ENCODE measurements at places on chromosomes 6 and 20.

DNA sequence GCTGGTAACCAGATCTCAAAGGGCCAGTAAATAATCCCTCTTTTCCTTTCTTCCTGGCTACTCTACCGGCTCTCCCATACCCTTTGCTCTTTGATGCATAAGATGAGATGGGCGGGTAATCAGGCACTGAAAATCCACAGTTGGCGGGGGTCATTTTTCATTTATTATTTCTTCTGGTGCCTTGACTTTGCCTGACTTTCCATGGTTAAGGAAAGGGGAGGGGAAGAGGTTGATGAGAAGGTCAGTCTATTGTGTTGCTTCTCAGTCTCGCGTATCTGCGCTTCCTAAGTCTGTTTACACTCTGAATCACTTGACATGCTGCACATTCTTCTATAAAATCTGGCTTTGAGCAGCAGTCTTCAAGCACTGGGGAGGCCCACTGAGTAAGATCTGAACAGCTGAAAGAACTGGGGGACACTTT is 121.1 kb upstream of the HDGFL1 start:
- DNase-seq, result no peak

DNA sequence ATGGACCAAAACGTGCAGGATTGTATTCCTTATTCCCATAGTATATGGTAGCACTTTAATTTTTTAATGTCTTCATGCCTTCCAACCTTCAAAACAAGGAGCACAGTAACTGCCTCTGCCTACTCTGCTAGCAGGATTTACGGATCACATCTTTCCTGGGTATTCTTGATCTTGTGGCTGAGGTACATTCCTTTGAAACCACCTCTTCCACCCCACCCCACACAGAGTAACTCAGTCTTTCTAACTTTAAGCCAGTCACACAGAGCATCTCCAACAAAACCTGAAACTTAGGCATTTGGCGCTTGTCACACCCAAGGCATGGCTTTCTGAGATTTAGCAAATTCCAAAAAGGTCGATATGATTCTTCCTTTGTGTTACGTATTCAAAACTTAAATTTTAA is 2.3 kb upstream of the ID4 start:
- DNase-seq, result no peak

GRCh38 chr6:32833664-32834063 is 4.9 kb downstream of the TAP2 start:
- no peak for DNase-seq

GRCh38 chr6:21628160-21628559 is 34.6 kb downstream of the SOX4 start:
- DNase-seq, result no peak

DNA sequence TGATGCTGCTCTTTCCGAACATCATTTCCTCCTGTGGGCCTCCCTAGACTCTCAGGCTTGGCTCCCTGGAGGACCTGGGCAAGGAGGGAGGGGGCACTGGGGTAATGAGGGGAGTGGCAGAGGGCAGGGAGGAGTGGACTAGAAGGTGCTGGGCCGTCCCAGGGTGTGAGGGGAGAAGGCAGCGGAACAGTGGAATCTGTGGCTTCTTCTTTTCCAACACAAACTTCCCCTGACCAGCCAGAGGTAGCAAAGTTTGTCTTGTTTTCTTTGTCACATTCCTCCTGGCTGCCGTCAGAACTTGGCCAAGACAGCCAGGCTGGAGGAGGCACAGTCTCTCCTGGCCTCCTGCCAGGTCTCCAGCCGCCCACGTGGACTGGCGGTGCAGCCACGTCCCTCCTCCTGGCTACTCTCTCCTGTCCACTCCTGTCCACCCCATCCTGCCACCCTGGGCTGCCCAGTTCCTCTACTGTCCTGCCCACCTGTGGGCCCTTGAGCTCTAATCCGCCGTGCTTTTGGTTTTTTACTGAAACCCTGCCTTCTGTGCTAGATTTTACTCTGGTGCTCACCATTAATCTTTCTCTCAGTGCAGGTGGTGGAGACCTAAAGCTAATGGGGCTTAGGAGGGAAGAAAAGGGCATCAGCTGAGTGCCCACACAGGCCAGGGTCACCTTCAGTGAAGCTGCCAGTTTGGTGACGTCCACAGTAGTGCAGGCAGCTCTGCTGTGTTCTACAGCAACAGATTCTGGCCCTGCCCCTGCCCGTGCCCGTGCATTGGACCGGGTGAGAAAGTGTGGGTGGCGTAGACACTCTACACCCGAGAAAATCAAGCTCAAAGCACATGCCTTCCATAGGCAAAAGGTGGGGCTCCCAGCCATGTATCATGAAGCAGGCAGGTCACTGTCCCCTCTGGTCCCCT is 2.8 kb upstream of the CDSN start:
- DNase-seq, result no peak

DNA sequence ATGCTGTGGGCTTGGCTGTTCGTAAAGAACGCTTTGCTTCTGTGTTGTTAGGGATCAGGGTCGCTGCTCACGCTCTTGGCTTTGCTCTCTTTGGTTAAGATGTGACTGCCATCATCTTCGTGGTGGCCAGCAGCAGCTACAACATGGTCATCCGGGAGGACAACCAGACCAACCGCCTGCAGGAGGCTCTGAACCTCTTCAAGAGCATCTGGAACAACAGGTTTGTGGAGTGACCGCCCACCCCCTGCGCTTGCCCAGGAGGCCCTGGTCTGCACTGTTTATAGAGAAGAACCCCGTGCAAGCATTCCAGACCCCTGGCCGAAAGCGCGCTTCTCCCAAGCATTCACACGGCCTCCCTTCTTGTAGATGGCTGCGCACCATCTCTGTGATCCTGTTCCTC is 57.1 kb downstream of the GNAS start:
- DNase-seq, result no peak

- DNase-seq, result no peak
These were observed 15.7 kb upstream of the HEY2 start for GRCh38 chr6:125733516-125734300.

DNA sequence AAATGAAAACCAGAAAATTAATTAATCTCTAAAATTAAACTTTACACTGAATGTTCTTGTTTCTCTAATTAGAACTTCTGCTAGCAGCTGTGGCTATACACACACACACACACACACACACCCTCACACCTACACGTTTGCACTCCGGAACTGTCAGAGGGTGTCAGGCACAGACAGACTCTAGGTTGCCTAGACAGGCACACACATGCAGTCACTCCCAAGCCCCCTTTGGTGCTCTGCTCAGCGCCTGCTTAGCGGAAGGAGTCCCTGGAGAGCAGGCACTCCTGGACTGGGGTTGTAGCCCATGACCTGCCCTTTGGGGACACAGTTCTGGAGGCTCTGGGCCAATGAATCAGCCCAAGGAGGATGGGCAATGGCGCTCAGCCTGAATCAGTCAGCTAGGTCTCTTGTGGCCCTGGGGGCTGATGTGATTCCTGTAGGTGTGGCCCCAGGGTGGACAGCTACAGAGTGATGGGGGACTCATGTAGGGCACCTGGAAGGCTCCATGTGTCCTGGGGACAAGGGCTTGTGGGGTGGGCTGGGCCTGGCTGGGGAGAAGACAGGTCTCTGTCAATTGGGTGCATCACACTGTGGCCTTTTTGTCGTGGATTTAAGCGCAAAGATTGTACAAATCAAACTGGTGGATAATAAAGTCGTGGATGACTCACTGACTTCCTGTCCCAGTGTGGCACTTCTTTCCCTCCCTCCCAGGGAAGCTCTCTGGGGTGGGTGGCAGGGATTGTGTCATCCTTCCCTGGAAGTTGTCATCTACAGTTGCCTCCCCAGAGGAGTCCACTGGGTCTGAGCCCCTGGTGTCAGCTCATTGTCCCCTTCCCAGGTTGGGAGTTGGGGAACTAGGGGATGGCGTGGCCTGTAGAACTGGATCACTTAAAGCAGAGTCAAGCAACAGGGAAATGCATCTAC is 8.8 kb downstream of the TMEM151B start:
- no peak for DNase-seq

DNA sequence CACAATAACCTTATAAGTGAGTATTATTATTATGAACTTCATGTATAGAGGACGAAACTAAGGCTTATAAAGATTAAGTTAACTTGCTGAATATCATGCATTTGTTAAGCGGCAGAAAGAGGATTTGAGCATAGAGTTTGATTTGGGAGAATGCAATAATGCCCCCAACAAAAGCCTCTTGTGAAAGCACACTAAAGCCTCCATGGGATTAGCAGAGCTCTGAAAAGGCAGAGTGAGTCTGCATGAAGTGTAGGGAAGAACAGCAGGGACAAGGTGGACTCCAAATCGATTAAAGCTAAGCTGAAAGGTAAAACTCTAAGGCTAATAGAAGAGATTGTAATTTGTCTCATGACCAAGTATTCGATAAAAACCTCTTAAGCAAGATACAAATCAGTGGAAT is 100.3 kb downstream of the SH3BGRL2 start:
- DNase-seq, result no peak

GRCh38 chr6:47890326-47890875 is 108.6 kb downstream of the OPN5 start:
- DNase-seq, result no peak

DNA sequence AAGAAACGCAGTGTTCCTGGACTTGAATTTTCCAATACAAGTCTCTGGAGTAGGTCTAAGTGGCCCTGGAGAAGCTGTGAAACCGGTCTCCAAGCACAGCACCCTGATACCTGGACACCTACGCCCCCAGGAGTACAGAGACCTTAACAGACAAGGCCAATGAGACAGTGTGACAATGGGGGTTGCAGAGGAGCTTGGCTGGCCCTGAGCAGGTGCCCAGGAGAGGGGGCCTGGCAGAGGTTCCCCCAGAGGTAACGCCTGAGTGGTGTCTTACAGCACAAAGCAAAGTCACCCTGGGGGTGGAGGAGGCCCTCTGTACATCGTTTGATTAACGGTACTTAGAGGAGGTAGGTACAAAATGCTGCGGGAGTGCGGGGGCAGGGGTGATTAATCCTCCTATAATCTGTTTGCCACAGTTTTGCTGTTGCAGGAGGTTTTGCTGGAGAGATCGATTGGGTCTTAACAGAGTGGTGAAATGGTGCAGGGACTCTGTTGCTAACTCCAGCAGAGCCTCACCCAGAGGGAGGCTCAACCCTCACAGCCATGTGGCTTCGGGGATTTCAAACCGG is 37.3 kb upstream of the APCDD1L start:
- DNase-seq, result no peak

GRCh38 chr6:143632894-143633293 is 44.9 kb upstream of the PHACTR2 start:
- no peak for DNase-seq

GRCh38 chr6:157860505-157860991 is 37.5 kb downstream of the SNX9 start:
- DNase-seq, result no peak

DNA sequence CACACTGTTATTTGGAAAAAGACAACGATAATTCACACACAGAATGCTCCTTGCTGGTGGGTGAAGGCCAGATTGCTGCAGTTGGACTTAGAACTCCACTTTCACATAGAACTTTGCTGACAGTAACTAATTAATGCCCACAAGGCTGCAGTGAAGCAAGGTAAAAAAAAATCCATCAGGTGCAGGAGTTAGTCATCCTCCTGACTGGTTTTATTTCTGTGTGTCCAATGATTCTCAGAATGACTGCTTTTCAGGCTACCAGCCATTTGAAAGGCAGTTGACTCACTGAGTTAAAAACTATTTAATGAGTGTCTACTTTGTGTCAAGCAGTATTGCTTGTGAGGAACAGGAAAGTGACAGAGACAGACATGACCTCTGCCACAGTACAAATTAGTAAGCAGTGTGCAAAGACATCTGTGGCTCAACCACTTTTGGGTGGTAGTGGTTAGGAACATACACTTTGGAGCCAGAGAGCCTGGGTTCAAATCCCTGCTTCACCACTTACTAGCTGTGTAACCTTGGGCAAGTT is 41.9 kb downstream of the ELOVL5 start:
- DNase-seq, result no peak

DNA sequence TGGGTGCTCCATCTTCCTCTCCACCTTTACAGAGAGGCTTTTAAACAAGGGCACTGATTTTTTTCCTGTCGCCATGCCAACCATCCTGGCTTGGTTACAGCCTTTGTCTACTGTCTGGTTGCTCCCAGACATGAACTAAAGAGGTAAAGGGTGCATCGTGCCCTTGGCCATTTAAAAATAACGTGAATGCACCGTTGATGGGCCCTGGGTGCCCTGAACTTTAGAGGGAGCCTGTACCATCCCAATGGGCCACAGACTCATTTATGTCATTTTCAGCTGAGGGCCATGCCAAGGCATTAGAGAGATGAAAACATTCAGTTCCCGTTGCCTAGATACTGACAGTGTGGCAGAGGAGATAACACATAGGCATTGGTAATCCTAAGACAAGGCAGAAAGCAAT is 23.3 kb downstream of the TMC2 start:
- DNase-seq, result peak; percentile 21

- DNase-seq, result no peak
These were observed 124.4 kb upstream of the KCNK16 start for GRCh38 chr6:39446909-39447308.

DNA sequence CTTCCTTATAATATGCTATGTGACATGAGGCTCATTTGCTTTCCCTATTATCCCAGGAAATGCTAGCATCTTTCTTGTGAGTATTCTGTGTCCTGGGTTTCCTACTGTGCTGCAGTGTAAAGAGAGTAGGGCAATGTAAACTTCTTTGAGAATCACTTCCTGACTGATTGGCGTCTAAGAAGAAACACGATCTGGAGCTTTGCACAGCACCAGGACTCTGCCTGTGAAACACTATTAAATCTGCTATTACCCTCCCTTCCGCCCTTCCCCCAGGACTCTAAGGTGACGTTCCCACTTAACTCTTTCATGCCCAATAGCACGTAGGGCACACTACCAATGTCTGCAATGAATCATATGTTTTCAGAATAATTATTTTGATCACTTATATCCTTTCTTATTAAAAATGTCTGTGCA is 607.3 kb upstream of the CITED2 start:
- DNase-seq, result peak; percentile 41

All from NCI-H1417 treated with DMSO at 0.1 percent for 48 hours (cell line).